DMS53 (cell line): ENCODE measurements at places on chromosomes 11 and 22.

DNA sequence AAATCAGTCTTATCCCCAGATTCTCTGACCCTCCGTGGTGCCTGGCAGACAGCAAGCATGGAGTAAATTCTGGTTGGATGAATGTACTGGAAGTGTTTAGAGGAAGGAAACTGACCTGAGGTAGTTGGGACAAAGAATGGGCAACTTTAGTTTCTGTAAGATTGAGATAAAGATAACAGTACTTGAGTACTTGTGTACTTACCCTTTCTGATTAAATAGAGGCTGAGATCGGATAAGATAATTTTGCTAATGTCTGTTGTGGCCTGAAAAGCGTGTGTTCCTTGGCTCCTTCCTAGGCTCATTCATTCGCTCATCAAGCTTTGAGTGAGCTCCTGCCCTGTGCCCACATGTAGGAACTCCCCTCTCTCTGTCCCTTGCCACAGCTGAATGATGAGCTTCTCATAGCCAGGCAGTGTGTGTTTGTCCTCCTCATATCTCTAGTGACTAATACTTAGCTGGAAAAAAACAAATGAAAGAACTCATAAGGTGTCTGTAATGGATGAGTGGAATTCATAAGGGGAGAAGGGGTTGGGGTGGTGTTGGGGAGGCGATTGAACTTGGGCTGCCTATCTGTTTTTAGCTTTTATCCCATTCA, 118.1 kb downstream of the DBX1 start:
- DNase-seq, result no peak

DNA sequence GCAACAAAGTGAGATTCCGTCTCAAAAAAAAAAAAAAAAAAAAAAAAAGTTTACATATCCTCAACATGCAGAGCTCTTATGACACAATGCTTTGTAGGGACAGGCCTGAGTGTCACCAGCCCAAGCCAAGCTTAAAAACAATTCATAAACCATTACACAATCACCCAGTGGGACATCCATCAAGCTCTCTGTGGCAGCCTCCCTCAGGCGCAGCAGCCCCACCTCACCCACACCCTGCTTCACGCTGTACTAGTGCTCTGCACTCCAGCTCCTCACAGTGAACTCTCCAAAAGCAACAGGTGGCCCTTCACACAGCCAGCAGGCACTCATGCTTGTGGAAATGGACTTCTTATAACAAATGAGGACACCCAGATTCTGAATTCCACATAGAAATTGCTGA, 3.5 kb upstream of the FOXRED2 start:
- DNase-seq, result no peak

DNA sequence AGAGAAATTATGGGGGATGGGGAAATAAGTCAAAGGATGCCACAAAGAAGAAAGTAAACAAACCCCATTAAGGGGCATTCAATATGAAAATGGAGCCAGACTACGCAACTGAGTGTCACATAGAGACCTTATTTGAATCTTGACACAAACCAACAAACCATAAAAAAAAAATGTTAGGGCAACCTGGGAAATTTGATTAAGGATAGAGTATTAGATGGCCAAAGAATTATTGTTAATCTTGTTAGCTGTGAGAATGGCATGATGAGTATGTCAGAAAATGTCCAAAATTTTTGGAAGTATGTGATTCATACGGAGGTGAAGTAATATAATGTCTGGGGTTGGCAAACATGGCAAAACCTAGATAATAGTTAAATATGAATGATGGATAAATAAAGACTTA, 322.1 kb upstream of the MPPED2 start:
- no peak for DNase-seq

DNA sequence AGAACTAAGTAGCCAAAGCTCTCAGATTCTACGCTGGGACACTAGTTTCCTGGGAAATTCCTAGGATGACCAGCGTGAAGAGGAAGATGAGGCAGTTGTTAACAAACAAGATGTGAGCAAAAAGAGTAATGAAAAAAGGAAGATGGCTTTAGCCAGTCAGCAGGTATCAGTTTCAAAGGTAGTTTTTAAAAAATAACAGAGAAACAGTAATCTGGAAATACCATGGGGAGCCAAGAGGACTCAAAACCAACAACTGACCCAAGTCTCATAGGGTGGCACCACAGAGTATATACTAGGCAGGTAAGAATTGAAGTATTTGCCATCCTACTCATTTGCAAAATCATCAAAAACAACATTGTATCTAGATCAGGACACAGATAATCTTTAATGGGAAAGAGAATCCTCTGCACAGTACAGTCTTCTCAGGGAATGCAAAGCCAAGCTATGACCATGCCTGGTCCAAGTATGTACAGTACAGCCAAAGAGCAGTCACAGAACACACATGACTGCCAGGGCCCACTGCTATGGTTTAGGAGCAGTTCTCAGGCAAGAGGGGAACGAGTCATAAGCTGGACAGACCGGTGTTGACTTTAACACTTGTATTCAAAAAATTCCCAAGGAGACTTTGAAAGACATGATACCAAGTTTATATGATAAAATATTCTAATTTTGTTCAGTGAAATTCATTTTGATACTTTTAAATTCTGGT, 20.6 kb downstream of the MSANTD4 start:
- DNase-seq, result peak; percentile 12

- DNase-seq, result no peak
Observed at GRCh38 chr11:96035740-96036078, 111.8 kb upstream of the MTMR2 start.

GRCh38 chr11:129705933-129706332, 109.7 kb upstream of the TMEM45B start:
- DNase-seq, result no peak
